ENCODE measurements at places on chromosomes 1 and 21.

GRCh38 chr1:226634611-226635246 lies 86.2 kb downstream of the STUM start:
- DNase-seq, result no peak

DNA sequence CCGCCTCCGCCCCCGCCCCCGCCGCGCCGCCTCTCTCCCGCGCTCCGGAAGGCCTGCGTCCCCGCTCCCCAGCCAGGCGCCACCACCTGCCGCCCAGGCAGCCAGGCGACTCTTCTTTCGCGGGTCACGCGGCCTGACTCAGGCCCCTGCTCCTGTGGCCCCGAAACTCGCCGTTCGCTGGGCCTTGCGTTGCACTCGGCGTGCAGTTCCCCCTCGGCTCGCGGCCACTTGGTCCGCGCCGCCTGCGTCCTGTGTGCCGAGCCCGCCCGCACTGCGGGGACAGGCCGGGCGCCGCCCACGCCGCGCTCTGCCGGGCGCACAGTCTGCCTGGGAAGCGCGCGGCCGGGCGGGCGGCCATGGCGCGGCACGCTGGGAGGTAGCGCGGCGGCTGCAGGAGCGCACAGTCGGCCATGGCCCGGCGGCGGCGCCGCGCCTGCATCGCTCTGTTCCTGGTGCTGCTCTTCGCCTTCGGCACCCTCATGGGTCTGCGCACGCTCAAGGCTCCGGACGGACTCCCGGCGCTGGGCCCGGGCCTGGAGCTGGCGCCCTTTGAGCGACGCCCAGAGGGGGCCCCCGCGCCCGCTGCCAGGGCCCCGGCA lies at the start of gene MANEAL:
Gene MANEAL (plus strand): TSS at position 75 of the 599 bp plus-strand sequence. CDS start 336 bp downstream, at position 411.
- no peak for DNase-seq

DNA sequence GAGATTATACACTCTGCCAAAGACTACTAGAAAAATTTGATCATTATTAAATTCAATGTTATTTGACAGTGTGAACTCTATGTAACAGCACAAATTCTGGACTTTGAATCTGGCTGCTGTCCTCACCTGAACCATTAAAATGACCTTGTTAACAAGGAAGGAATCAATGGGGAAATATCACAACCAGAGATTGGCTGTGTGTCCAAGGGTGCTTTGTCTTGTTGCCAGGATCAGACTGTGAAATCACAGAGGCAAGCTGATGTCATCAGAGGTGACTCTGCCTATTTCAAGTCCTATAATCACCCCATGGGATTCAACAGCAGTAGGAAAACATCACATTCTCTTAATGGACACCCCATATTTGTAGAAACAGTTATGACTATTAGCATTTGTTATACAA lies 46.8 kb downstream of the ADAMTS5 start:
- DNase-seq, result no peak

DNA sequence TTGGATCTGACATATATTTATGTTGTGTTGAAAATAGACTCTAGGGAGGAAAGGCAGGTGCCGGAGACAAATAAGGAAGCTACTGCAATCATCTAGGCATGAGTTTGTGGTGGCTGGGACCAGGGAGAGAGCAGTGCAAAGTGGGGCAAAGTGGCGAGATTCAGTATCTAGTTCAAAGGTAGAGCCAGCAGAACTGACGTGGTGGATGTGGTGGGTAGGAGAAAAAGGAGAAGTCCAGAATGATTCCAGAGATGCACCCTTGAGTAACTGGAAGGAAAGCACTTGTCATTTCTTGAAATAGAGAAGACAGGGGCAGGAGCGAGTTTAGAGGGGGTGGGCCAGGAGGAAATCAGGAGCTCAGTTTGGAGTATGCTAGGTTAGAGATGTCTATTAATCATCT lies 275.2 kb downstream of the KAZN start:
- no peak for DNase-seq
